ENCODE measurements at places on chromosomes 5 and 9.

DNA sequence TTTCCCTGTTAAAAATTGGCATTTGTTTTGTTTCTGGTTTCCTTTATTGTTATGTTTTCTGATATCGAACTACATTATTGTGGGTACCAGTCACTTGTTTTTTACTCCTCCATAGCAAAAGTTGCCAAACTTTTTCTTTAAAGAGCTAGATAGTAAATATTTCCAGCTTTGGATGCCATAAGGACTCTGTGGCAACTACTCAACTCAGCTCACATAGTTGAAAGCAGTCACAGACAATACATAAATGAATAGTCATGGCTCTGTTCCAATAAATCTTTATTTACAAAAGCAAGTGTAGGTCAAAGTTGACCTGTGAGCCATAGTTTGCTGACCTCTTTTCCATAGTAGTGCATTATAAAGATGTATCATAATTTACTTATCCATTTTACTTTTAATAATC is 305.0 kb downstream of the RASEF start:
- no peak for DNase-seq

GRCh38 chr5:42749020-42749419 is 7.6 kb upstream of the CCDC152 start:
- DNase-seq, result no peak

DNA sequence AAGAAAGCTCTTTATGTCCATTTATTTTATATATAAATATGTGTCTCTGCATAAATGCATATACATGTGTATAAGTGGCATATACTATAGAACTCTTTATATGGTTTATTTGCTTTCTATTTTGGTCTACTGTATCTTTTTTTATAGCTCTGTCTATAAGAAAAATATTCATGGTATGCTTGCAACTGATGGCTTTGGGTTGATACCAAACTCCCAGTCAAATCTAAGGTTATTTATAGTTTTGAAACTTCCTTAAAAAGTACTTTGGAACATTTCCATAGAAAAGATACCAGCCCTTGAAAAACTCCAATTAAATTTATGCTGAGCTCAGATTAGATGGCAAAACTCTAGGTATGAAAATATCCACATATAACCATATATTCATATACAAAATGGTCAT is 120.0 kb upstream of the KLF9 start:
- no peak for DNase-seq

GRCh38 chr9:110623462-110624025 is 44.0 kb upstream of the SVEP1 start:
- no peak for DNase-seq

- no peak for DNase-seq
Observed at GRCh38 chr5:1085391-1085790, 26.5 kb downstream of the SLC12A7 start.

- peak; percentile 77 for DNase-seq
Observed at GRCh38 chr9:76610011-76610352, 151.0 kb downstream of the GCNT1 start.

- DNase-seq, result no peak
Observed at GRCh38 chr5:97136475-97136874, 5.9 kb downstream of the LIX1 start.

DNA sequence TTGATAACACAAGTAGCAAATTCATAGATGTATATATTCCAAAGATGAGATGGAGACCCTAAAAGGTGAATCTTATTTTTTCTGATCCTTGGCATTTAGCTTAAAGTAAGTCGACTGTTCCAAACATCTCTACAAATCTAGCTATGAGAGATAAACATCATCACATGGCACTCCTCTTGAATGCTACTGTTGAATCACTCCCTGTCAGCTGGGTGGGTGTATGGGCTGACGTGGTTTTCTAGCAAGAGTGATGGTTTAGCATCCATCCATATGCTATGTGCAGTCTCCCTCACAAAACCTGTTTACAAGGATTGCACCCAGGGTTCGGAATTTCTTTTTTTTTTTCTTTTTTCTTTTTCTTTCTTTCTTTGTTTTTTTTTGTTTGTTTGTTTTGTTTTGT is 13.8 kb downstream of the ACO1 start:
- no peak for DNase-seq

DNA sequence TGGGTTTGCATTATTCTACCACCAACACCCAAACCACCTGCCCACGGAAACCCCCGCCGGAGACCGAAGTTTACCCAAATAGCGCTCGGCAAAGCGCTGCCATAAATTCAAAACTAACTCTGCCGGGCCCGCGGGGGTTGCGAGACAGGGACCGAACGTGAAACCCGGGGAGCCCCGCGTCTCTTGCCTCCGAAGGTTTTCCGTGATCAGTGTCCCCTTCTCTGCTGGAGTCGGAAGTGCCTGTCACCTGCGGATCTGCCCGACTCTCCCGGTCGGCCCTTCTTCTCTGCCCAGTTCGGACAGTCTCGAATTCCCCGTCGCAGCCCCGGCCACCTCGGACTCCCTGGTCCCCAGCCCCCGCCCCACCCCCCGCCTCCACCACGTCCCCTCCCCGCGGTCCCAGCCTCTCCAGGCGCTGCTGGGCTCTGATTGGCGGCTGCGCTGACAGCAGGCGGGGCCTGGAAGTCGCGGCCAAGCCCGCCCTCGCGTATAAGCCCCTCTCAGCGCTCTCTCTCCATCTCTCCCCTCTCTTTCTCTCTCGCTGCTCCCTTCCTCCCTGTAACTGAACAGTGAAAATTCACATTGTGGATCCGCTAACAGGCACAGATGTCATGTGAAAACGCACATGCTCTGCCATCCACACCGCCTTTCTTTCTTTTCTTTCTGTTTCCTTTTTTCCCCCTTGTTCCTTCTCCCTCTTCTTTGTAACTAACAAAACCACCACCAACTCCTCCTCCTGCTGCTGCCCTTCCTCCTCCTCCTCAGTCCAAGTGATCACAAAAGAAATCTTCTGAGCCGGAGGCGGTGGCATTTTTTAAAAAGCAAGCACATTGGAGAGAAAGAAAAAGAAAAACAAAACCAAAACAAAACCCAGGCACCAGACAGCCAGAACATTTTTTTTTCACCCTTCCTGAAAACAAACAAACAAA is at the start of gene RORB:
RORB (plus strand) TSS at position 517 of the 929 bp plus-strand sequence. CDS start 642 bp downstream, outside the sequence.
- DNase-seq, result no peak

DNA sequence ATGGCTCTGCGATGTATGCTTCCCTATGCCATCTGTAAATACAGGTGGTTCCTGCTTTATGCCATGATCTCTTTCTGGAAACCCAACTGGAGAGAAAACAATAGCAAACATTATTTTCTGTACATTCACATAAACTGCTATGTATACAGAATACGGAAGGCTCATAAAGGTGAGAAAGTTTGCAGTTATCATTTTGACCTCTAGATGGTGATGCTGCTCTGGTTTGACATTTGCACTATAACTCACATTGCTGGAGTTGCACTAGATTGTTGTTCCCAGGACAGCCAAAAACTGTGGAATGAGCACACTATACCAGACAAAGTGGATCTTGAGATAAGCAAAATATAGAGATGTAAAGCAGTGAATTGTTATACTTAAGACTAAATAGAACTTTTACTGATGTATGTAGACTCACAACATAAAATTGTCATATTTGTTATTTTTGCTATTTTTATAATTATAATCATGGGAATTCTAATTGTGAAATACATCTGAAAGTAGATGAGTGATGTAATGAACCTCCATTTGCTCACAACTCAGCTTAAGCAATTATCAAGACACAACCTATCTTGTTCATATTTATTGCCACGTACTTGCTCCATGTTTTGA is 246.5 kb downstream of the PTPRD start:
- peak; percentile 4 for DNase-seq

GRCh38 chr5:135254183-135254582 is 144.8 kb downstream of the MACROH2A1 start:
- DNase-seq, result no peak

- no peak for DNase-seq
Observed at GRCh38 chr5:131496400-131496713, 138.7 kb downstream of the RAPGEF6 start.

- DNase-seq, result no peak
Observed at GRCh38 chr9:109488351-109488750, 9.8 kb downstream of the PTPN3 start.

GRCh38 chr5:74482523-74482922 is 158.0 kb downstream of the ENC1 start:
- DNase-seq, result no peak

GRCh38 chr9:31573561-31573960 is 810.9 kb upstream of the ACO1 start:
- DNase-seq, result no peak

DNA sequence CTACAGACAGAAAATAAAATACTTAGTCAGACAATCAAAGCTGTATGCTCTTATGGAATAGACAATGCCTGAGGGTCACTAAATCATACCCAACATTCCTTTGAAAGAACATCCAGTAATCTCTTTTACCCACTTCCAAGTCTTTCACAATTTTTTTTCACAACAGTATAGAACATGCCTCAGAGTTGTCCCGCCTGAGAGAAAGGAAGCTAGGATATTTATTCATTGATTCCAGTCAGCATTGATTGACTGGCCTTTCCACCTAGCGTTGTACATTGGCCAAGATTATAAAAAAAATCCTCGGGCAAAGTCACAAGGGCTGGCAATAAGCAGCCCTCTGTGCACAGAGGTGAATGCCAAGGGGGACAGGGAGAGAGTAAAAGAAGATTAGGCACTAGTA is 318.1 kb upstream of the PIK3R1 start:
- no peak for DNase-seq

- DNase-seq, result peak; percentile 97
Observed at GRCh38 chr5:172114875-172115422, 73.1 kb downstream of the STK10 start.

DNA sequence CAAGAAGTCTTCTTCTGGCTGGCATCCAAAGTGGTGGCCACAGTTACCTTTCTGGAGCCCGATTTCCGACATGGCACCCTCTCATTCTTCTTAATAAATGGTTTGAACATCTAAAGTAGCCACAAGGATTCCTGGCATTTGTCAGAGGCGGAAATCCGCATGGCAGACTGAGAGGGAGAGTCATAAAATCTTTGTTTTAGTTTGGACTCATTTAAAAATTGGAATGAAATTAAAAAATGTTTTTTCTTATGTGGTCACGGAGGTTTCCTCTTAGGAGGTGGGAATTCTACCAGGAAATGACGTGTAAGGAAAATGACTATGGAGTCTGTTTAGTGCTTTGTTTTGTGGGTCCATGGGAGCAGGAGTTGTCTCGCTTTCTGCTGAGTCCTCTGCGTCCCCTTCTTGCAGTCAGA is 133.0 kb upstream of the PTCH1 start:
- no peak for DNase-seq

GRCh38 chr9:16281707-16282106 is 588.8 kb downstream of the BNC2 start:
- DNase-seq, result no peak

Measured in GF-D8 (cell line).